Heart right ventricle (tissue), 16 donors: ENCODE measurements at places on chromosomes 16 and 17. TPM values are rescaled to one million over a fixed set of nuclear protein-coding genes. Genes with fewer than 3 reads are reported as not detected.

KRT12 gene
- not detected for total RNA-seq

TEX19 gene
- total RNA-seq, result not detected

FBXO47 gene
- not detected for total RNA-seq

CHST5 gene
- total RNA-seq, result 0.10 TPM

AXIN2 gene
- total RNA-seq, result 16.8 TPM

VKORC1 gene
- 29.7 TPM for total RNA-seq

KRTAP2-1 gene
- not detected for total RNA-seq

RAB37 gene
- 2.7 TPM for total RNA-seq

CCL4L2 gene
- not detected for total RNA-seq

GAS7 gene
- 84.1 TPM for total RNA-seq

CACNG3 gene
- total RNA-seq, result not detected

SLC52A1 gene
- not detected for total RNA-seq

NPIPB9 gene
- 0.22 TPM for total RNA-seq

CYGB gene
- 19.1 TPM for total RNA-seq

HIC1 gene
- total RNA-seq, result 10.8 TPM

GPRC5B gene
- total RNA-seq, result 68.9 TPM

CMTR2 gene
- total RNA-seq, result 7.4 TPM

ZNF785 gene
- total RNA-seq, result 5.3 TPM

FAM20A gene
- 4.6 TPM for total RNA-seq

SUMO2 gene
- 226 TPM for total RNA-seq

CD300C gene
- total RNA-seq, result 0.21 TPM

EXOC3L1 gene
- 3.2 TPM for total RNA-seq

NPIPB6 gene
- total RNA-seq, result 1.8 TPM

TSPAN10 gene
- 0.15 TPM for total RNA-seq

TBC1D3K gene
- not detected for total RNA-seq

TM4SF5 gene
- not detected for total RNA-seq

CD300LB gene
- total RNA-seq, result not detected

MPHOSPH6 gene
- 10.8 TPM for total RNA-seq

CCP110 gene
- total RNA-seq, result 8.2 TPM

RDM1 gene
- 1.3 TPM for total RNA-seq

STAC2 gene
- 0.37 TPM for total RNA-seq

HS3ST2 gene
- 0.35 TPM for total RNA-seq

MAPT gene
- total RNA-seq, result 32.0 TPM

CRAMP1 gene
- 9.5 TPM for total RNA-seq

CA7 gene
- total RNA-seq, result not detected

TMEM238L gene
- total RNA-seq, result not detected

BCL6B gene
- 15.4 TPM for total RNA-seq

HCRT gene
- total RNA-seq, result not detected

CDK3 gene
- 2.0 TPM for total RNA-seq

CCL2 gene
- 26.2 TPM for total RNA-seq

WNT9B gene
- 0.18 TPM for total RNA-seq

CNTNAP4 gene
- not detected for total RNA-seq

ABCC11 gene
- total RNA-seq, result 0.46 TPM

PRSS53 gene
- total RNA-seq, result 0.40 TPM

ZMYND15 gene
- 0.32 TPM for total RNA-seq

DUS2 gene
- 6.5 TPM for total RNA-seq

SMTNL2 gene
- 47.9 TPM for total RNA-seq

MYL11 gene
- not detected for total RNA-seq
